ENCODE measurements at places on chromosomes 4 and X.

GRCh38 chrX:110915111-110915510 lies 119.5 kb upstream of the CHRDL1 start:
- no peak for DNase-seq

GRCh38 chrX:115260330-115260729 lies 26.4 kb upstream of the LRCH2 start:
- no peak for DNase-seq

GRCh38 chrX:19760345-19760744 lies 127.1 kb downstream of the SH3KBP1 start:
- no peak for DNase-seq

GRCh38 chr4:85869181-85869580 lies 394.2 kb downstream of the ARHGAP24 start:
- DNase-seq: no peak

- no peak for DNase-seq
Measured at GRCh38 chr4:101033986-101034385, 313.3 kb downstream of the PPP3CA start.

- DNase-seq: no peak
Measured at GRCh38 chr4:155319516-155319915, 57.2 kb downstream of the MAP9 start.

GRCh38 chr4:125388613-125389012 lies 73.9 kb downstream of the FAT4 start:
- no peak for DNase-seq

DNA sequence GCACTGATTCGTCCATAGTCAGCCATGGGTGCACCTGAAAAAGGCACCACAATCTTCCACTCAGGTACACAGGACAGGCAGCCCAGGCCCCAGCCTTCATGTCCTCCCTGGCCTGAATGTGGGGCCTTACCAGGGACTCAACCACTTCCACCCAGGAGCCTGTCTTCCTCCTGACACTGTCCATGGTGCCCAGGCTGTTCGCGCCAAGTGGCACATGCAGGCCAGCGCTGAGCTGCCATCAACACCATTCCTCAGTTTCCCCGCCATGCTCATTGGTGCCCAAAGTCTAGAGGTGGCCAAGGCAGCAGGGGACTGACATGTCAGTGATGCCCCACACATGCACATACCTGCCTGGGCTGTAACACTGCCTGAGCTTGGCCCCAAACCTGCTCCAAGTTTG lies 322.2 kb upstream of the POU3F4 start:
- no peak for DNase-seq

DNA sequence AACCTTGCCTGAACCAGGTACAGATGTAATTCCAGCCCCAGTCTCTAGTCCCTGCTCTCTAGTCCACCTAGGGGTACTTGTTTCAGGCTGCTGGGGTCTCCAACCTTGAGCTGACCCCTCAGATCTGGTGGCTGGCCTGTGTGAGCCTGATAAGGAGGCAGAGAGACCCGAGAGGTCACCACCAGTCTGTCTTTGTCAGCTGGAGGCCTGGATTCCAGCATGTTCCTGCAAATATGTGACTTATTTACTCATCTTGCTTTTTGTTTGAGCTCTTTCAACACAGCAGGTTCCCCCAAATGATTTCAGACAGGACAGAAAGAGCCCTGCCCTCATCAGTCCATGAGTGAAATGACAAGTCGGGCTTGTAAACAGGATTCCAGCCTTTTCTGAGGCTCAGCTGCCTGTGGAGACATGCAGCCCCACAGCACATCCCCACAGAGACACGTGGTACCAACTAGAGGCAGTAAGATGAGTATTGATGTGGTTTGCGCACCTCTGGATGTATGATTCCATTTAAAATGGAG lies 37.5 kb upstream of the STK26 start:
- DNase-seq: no peak

DNA sequence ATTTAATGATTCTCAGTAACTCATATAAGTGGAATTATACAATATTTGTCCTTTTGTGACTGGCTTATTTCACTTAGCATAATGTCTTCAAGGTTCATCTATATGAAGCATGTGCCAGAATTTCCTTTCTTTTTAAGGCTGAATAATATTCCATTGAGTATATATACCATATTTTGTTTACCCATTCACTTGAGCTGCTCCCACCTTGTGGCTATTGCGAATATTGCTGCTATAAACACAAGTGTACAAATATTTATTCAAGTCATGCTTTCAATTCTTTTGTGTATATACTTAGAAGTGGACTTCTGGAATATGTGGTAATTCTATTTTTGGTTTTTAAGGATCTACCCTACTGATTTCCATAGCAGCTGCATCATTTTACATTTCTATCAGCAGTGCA lies 219.1 kb downstream of the MID1 start:
- no peak for DNase-seq

DNA sequence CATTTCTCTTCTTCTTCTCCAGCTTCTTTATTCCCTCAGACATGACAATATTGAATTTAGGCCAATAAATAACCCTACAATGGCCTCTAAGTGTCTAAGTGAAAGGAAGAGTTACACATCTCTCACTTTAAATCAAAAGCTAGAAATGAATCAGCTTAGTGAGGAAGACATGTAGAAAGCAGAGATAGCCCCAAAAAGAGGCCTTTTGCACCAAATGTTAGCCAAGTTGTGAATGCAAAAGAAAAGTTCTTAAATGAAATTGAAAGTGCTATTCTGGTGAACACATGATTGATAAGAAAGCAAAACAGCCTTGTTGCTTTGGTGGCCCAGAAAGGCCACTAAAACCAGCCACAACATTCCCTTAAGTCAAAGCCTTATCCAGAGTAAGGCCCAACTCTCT lies 146.2 kb upstream of the HHIP start:
- no peak for DNase-seq

DNA sequence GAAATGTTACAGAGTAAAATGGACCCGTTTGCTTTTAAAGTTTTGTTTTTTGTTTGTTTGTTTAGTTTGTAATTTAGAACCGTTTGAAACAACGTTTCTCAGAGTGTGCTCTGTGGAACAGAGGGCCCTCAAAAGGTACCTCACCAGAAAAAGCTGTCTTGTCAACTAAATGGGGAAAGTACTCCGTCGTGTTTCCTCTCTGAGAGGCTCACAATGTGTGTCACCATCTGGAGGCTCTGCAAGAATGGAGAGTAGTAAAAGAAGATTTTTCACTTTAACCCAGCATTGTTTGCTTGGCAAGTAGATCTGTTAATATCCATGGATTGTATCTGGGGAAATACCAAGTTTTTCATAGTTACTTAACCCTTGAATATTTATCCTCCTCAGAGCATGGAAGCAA lies 1.5 kb upstream of the ENPEP start:
- no peak for DNase-seq

DNA sequence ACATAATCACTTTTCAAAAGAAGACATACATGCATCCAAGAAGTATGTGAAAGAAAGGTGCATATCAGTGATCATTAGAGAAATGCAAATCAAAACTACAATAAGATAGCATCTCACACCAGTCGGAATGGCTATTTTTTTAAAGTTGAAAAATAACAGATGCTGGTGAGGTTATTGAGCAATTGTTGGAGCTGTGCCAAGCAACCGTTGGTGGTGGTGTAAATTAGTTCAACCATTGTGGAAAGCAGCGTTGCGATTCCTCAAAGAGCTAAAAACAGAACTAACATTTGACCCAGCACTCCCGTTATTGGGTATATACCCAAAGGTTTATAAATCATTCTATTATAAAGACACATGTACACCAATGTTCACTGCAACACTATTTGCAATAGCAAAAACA lies 14.2 kb downstream of the COX7B2 start:
- no peak for DNase-seq

- no peak for DNase-seq
Measured at GRCh38 chrX:33385546-33385945, 174.2 kb upstream of the DMD start.
